ENCODE measurements at places on chromosomes 12 and 14.

DNA sequence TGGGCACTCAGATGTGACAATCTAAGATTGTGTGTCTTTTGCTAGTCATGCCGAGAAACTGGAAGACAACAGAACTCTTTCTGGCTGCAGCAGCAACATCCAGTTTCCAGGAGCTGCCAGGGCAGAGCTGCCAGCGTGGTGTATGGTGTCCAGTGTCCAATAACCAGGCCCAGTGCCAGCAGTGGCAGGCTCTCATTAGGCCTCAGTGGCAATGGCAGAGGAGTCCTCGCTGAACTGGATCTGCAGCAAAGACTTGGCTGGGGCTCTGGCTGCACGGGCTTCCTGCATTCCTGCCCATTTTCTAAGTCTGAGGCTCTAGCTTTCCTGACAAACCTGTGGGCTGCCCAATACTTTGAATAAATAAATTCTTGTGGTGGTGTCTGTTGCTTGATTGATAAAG is 26.2 kb upstream of the PPM1A start:
- no peak for DNase-seq

DNA sequence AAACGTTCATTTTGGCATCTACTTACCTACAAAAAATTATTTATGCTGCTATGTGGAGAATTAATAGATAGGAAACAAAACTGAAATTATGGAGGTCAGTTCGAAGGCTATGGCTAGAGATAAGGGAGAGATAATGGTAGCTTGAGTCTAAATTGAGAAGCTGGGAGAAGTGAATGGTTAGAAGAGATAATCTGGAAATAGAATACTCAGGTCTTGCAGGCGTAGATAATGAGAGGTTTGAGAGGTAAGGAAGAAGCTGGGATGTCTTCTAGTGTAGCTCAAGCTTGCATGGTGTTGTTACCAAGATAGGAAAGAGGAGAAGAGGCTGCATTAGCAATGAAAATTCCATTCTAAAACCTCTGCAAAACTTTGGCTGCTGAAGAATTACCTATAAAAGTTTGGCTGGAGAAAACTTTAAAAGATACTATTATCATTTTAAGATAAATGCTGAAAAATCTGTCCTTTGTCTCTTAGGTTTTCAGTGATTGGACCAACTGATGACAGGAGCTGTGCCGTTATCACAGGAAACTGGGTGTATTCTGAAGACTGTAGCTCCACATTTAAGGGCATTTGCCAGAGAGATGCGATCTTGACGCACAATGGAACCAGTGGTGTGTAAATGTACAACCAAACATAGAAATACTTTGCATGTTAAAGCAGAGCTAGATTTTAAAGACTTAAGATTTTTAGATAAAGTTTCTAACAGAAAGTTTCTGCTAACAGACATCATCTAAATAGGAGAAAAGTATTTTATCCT is 14.1 kb downstream of the KLRF2 start:
- no peak for DNase-seq

- DNase-seq: no peak
These were observed 31.9 kb downstream of the ETNK1 start for GRCh38 chr12:22656831-22657230.

DNA sequence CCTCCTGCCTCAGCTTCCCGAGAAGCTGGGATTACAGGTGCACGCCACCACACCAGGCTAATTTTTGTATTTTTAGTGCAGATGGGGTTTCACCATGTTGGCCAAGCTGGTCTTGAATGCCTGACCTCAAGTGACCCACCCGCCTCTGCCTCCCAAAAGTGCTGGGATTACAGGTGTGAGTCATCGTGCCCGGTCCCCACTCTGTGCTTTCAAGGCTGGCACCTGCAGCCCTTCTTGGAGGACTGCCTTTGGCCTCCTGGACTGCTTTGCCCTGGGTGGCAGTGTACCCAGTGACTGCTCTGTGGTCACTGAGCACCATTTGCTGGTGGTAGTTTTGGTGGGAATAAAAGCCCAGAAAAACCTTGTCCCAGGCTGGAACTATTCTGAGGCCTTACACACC is 12.6 kb downstream of the DHRS1 start:
- no peak for DNase-seq

DNA sequence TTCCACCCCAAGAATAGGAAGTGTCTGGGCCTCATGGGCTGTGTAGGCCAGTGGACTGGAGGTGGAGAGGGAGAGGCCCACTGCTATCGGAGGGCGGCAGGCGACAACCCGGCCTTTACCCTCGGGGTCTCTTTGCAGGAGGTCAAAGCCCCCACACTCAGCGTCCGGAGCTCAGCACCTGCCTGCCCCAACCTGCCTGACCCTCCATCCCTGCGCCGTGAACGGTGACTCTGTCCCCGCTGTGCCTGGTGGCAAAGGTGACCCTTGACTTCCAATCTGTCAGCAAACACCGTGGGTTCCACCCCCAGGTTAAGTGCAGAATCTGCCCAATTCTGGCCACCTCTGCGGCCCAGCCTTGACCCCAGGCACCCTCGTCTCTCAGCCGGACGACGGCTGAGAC is 15.7 kb upstream of the GALNT9 start:
- no peak for DNase-seq

- DNase-seq: peak; percentile 51
These were observed 25.3 kb upstream of the SPTLC2 start for GRCh38 chr14:77641534-77642341.

- DNase-seq: no peak
These were observed 109.7 kb downstream of the SCARB1 start for GRCh38 chr12:124753993-124754392.

- DNase-seq: no peak
These were observed 349.0 kb upstream of the NAV3 start for GRCh38 chr12:77481687-77482086.

GRCh38 chr14:23376482-23377197 is at the start of gene CMTM5:
Gene CMTM5, plus strand, starts transcription at chr14:23377046. Its CDS starts 206 bp downstream, at chr14:23377252.
- no peak for DNase-seq

GRCh38 chr14:100764471-100765115 is 37.9 kb downstream of the DLK1 start:
- no peak for DNase-seq

GRCh38 chr12:31003861-31004640 is 69.6 kb upstream of the DDX11 start:
- DNase-seq: no peak

DNA sequence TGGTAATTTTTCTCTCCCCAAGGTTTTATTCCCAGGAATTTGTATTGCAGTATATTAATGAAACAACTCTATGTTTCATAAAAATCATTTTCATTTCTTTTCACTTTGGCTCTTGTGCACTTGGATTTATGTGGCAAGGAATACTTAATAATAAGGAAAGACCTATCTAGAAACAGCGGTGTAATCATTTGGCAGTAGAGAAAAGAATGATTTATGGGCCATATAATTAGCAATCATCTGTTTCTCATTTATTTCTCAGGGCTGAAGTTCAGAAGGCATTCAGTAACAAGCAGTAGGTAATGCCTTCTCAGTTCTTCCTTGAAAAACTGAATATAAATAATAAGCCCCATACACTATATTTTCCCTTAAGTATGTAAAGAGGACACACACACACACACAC is 172.6 kb downstream of the ANO4 start:
- DNase-seq: no peak

GRCh38 chr14:24279301-24280186 is 8.1 kb upstream of the RABGGTA start:
- DNase-seq: peak; percentile 41

GRCh38 chr12:127607146-127607725 is 659.7 kb upstream of the TMEM132C start:
- DNase-seq: no peak

- DNase-seq: no peak
These were observed 345.6 kb downstream of the ADAMTS20 start for GRCh38 chr12:43206396-43206795.

- no peak for DNase-seq
These were observed 511.9 kb downstream of the TMEM121 start for GRCh38 chr14:106038263-106038662.

DNA sequence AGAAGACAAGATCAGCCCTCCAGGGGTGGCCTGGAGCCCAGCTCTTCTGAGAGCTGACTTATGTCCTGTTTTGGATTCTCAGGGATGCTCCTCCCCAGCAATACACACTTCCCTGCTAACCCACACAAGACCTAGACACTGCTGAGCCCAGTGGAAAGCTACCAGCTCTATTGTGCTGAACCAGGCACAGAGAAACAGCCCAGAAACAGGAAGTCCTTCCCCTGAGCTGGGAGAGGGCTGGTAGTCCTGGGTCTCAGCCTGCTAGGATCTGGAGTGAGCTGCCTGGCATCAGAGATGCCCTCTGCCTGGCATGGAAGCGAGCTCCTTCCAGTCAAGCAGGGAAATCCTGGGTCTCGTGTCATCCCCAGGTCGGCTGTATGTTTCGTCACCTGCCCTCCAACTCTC is 1.2 kb upstream of the LAG3 start:
- peak; percentile 51 for DNase-seq

- no peak for DNase-seq
These were observed 226.7 kb downstream of the FUT8 start for GRCh38 chr14:65639216-65639615.

- DNase-seq: no peak
These were observed 41.8 kb downstream of the GALNT9 start for GRCh38 chr12:132287391-132288238.

DNA sequence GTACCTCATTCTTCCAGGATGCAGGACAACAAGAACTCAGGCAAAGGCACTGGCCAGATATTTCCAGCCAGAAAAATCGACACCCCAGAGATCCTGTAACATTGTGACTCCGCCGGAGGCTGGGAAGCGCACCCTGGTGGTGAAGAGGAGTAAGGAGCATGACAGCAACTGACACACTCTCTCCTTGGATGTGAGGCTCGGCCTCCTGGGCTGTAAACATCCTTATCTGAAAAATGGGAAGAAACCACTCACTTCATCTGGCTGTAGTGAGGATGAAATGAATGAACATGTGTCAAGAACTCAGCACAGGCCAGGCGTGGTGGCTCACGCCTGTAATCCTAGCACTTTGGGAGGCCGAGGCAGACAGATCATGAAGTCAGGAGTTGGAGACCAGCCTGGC is 27.5 kb downstream of the TCHP start:
- DNase-seq: no peak

DNA sequence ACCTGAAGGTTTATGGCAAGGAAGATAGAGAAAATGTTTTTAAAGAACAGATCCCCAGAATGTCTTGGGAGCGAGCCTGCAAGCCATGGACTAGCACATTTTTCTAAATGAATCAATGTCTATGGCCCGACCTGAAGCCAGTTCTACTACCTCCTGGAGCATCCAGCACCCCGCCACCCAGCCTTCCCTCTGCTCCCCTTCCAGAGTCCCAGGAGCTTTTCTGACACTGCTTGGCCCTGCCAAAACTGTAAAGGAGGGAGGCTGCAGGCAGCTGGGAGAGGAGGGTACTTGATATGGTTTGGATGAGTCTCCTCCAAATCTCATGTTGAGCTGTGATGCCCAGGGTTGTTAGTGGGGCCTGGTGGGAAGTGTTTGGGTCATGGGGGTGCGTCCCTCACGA is 95.5 kb upstream of the FZD10 start:
- DNase-seq: no peak

DNA sequence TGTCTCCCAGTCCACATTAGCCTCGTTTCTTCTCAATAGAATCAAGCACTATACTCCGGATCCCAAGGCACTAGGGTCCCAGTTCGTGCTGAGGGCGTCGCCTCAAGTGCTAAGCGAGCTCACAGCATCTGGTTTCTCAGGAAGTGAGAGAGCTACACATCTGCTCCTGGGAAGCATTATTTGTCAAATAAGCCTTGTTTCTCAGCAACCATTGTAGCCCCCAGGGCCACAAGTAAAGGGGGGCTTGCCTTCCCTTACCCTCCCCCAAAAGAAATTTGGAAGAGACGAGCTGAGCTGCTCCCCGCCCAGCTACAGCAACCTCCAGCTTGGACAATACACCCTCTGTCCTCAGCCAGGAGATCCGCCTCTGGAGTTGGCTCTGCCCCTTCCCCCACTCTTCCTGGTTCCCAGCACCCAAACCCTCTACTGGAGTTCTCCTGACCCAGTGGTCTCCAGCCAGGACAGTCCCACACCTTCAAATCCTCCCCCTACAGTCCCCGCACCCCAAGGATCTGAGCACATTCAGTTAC is 5.7 kb upstream of the TNS2 start:
- no peak for DNase-seq

DNA sequence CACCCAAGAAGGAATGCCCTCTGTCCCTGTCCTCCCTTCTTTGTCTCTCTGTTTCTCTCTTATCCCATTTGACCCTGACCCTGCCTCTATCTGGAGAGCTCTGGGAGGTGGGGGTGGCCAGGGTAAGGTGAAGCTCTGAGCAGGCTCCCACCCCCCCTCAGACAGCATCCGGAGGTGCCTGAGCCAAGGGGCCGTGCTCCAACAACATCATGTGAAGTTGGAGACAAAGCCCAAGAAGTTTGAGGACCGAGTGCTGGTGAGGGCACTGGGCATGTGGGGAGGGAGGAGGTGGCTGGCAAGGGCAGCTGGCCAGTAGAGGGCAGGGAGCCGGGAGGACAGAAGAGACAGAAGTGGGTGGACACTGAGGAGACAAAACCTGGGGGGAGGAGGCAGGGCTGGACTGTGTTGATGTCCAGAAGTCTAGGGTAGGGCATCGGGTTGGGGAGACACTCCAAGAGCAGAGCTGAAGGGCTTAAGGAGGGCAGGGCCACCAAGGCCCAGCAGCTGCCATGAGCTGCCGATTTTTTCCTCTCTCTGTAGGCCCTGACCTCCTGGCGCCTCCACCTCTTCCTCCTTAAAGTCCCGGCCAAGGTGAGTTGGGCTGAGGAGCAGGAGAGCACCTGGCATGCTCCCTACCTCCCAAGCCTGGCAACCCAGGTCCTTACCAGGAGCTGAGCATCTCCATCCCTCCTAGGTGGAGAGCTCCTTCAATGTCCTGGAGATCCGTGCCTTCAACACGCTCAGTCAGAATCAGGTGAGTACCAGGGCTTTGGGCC is 1.9 kb downstream of the CARMIL3 start:
- DNase-seq: no peak

DNA sequence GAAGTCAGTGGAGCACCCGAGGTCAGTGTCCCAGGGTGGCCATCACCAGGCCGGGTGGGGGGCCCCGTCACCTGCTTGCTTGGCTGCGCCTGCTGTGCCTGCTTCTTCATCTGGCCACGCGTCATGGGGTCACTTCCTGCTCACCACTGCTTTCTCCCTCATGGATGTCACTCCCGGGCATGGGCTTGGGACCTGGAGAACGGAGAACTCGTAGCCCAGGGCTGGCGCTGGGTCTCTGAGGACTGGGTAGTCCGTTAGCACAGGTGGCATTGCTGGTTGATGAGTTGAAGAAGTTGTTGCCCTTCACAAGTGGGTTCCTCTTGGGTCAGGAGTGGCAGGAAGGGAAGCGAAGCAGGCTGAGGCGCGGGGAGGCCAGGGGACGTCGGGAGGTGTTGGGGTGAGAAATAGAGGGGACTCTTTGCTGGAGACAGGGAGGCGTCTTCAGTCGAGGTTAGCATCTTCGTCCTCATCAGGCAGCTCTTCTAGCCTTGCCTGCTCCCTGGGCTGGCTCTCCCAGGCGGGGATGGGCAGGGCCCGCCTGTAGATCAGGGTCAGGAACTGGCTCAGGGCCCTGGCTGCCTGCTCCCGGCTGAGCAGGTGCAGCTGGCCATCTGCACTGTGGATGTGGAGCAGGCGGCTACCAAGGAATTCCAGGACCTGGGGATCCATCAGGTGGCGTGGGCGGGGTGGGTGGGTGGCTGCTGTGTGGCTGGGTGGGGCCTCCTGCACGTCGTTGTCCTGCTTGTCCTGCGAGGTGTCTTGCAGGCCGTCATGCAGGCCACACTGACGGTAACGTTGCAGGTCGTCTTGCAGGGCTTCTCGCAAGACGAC is 23.0 kb downstream of the RTL1 start:
- no peak for DNase-seq

- DNase-seq: no peak
These were observed 43.6 kb downstream of the HCAR2 start for GRCh38 chr12:122659579-122659978.

- peak; percentile 78 for DNase-seq
These were observed 4.8 kb upstream of the SCARB1 start for GRCh38 chr12:124868252-124869058.
